HS-5 (cell line): ENCODE measurements at places on chromosomes 3 and 15.

DNA sequence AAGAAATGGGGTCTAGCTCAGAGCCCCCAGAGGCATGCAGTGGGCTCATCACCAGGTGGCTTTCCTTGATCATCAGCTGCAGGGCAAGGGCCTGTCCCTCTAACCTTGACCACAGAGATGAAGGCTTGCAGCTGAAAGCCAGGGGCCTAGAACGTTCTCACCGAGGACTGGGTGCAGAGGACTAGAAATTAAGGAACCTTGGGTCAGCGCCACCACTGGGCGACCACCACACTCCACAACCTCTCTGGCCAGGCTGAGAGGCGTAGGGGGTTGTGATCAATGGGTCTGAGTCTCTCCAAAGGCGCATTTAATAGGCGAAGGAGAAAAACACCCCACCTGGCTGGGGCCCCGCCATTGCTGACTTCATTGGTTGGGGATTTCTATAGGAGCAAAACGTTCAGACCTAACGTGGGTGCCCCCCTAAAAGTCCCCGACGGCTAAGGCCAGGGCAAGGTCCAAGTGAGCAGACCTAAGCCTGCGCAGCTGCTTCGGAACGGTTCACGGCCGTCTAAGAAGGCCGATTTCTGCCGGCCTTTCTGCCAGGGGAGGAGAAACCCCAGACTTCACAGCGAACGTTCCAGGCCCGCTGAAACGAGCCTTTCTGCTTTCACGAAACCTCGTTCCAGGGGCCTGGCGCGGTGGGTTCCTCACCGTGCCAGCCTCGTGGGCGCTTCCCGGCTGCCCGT is 915 bp downstream of the BCL2L10 start:
- no peak for DNase-seq

DNA sequence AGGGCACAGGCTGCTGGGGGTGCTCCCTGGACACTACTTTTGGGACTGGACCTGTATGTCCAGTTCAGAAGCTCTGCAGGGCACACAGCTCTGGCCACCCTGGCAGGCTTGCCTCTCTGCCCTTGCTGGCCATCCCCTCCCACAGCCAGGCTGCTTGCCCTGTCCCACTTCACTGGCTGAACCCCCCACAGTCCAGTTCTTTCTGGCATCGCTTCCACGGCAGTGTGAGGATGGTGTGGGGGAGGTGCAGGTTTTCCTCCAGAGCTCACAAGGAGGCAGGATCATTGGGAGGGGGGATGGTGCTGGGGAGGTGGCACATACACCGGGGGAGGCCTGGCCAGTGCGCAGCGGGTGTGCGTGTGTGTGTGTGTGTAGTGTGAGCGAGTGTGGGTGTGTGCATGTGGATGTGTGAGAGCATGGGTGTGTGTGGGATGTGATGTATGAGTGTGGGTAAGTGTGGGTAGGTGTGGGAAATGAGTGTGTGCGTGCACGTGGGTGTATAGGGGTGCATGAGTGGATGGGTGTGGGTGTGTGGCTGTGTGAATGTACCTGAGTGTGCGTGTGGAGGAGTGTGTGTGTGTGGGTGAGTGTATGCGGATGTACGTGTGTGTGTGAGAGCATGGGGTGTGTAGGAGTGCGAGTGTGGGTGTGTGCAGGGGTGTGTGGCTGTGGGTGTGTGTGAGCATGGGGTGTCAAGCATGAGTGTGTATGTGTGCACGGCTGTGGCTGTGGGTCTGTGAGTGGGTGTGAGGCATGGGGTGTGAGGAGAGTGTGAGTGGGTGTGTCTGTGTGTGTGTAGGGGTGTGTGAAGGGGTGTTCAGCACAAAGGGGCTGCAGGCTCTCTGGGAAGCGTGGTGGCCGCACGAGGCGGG is 155.2 kb downstream of the NSMCE3 start:
- no peak for DNase-seq

DNA sequence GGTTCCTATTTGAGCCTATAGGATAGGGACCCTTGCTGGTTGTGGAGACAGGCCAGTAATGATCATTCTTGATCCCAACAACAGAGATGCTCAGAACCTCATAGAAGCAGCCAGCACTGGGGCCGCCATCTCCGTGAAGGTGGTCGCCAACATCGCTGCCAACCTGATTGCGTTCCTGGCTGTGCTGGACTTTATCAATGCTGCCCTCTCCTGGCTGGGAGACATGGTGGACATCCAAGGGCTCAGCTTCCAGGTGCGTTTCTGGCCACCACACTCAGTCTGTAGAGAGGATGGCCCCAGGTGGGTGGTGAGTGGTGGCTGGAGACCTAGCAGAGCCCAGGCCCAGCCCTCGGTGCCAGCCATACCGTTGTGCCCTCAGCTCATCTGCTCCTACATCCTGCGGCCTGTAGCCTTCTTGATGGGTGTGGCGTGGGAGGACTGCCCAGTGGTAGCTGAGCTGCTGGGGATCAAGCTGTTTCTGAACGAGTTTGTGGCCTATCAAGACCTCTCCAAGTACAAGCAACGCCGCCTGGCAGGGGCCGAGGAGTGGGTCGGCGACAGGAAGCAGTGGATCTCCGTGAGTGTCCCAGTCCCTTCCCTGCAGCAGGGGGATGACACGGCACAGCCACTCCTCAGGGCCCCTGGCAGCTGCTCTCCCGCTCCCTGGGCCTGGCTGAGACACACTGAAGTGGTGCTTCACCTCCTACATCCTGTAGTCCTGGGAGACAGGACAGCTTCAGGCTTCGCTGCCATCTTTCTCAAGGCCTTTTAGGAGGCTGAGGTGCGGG is 46.5 kb upstream of the PDE8A start:
- no peak for DNase-seq

- no peak for DNase-seq
These were observed 231.7 kb upstream of the ICE2 start for GRCh38 chr15:60710656-60711055.
